Stimulated activated CD8-positive, alpha-beta memory T cell treated with anti-CD3 and anti-CD28 coated beads, Interleukin-2, amount 100 ng/mL, for 1 hour (primary cell): ENCODE measurements at places on chromosomes 3 and 15.
A peak's percentile ranks its signal among the peaks of the same experiment; 100 is the strongest.

DNA sequence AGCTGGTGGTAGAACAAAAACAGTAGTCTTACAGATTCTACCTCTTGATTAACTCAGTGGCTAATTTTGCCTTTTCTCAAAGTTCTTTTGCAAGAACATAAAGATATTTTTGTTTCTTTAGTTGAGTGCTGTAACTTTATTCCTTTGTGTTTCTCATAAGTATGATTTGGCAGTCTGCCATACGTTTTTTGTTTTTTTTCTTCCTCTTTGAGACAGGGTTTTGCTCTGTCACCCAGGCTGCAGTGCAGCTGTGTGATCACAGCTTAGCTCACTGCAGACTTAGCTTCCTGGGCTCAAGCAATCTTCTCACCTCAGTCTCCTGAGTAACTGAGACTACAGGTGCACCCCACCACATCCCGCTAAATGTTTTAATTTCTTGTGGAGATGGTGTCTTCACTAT is 22.4 kb downstream of the B3GNT5 start:
- DNase-seq, result no peak

DNA sequence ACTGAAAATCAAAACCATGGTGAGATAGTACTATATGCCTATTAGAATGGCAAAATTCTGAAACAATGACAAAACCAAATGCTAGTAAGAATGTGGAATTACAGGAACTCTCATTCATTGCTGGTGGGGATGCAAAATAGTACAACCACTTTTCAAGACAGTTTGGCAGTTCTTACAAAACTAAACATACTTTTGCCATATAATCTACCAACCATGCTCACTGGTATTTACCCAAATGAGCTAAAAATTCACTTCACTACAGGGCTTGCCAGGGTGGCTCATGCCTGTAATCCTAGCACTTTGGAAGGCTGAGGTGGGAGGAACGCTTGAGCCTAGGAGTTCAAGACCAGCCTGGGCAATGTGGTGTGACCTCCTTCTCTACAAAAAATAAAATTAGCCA is 40.0 kb downstream of the MYO9A start:
- no peak for DNase-seq

- no peak for DNase-seq
These were observed 162.4 kb upstream of the CFAP20DC start for GRCh38 chr3:59212128-59212779.

DNA sequence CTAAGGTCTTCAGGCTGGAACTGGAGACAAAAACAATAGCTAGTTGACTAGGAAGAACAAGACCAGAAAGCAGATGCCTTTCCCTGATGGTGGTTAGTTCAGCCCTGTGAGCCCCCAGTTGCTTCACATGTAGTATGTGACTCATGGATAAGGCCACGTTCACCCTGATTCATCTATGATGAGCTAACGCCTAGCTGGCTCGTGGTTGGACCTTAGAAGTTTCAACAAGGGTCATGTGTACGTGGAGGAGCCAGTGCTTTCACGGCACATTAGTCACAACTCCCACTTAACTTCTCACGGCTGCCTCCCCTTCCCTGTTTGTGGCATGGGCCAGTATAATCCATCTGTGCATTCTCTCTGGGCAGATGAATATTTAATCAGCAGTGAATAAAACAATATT is 20.6 kb downstream of the COL8A1 start:
- no peak for DNase-seq

DNA sequence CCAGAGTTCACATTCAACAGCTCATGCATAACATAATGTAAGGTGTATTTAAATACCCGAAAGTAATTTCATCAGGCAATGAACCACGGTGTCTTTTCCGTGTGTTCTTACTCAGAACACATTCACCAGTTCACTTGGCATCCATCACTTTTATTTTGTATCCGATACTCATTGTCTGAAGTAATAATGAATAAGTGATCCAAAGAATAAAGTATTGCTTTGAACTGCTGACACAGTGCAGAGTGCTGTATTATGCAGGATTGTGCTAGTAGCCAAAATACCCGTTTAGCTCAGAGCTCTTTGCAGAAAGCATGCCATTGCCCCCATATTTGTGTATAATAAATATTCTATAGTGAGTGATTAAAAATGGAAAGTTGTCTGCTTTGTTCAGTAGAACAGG is 460.9 kb upstream of the KCNMB2 start:
- DNase-seq, result no peak

DNA sequence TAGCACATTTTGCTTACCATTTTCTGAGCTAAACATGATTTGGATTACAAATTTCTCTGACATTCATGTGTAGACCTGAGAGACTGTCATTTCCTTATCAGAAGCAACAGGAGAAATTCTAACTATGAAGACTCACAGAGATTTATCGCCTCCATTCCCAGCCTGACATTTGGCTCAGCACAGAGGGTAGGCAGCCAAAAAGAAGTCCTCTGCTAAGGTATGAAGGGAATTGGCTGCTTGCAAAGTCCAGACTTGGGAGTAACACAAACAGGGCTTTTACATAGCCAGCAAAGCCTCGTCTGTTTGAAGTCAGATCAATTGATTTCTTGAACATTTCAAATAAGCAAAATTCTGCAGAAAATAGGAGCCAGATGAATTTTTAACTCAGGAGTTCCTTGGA is 57.0 kb upstream of the CMSS1 start:
- DNase-seq, result no peak

DNA sequence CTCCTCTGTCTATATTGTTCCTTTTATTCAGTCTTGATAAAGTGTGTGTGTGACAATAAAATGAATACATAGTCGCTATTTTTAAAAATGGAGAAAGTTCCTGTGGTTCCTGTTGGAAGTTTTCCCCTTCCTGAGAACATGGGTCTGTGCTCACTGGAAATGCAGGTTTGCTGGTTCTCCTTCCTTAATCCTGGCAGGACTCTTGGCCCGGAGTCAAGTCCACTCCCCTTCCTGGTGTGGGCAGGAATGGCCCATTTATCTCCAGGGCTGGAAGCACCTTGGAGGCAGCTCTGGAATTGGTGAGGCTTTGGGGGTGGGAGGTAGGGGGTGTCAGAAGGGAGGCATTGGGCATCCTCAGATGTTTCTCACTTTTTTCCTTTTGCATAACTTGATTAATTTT is 30.1 kb downstream of the FOXL2 start:
- DNase-seq, result no peak

DNA sequence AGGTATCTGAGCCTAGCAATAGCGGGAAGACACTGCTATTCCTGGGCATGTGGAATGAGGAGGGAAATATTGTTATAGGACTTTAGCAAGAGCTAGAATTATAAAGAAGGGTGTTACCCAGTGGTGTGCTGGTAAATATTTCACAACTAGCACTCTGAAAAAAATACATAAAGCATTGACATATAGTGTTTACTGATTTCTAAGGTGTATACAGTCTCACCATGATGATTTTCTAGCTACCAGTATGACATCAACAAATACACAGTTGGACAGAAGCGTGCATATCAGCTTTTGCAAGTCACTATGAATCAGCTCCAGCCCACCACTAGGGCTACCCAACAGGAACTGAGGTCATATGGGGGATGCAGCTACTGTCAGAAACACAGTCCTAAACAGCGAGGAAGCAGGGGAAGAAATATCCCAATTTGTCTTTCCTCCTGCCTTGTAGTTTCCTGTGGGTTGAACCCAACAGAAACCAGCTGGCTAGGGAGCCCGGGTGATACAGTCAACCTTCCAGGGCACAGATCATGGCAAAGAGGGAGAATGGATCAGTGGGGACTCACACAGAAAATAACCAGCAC is 39.6 kb downstream of the HGD start:
- no peak for DNase-seq

GRCh38 chr3:37229740-37230139 is 55.4 kb upstream of the LRRFIP2 start:
- DNase-seq, result no peak

DNA sequence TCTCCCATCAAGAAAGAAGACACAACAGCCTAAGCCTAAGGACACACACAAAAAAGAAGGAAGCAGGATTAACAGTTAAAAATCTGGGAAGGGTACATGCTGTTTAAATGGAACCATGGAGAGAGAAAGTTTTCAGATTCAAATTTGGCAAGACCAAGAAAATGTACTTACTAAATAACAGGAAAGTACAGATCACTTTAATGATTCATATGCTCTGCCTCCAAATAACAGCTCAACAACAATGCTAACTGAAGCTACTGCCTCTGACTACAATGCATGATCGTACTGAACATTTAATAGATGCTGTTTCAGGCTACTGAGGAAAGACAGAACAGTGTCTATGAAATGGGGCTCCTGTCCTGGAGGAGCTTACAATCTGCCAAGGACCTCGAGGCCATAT is 8.4 kb upstream of the NMB start:
- DNase-seq, result no peak

GRCh38 chr3:55446850-55447249 is 40.3 kb downstream of the WNT5A start:
- no peak for DNase-seq

GRCh38 chr3:58874795-58875194 is 175.0 kb downstream of the CFAP20DC start:
- no peak for DNase-seq

GRCh38 chr3:50388720-50389413 is 29.5 kb upstream of the TMEM115 start:
- DNase-seq, result no peak

GRCh38 chr15:80478075-80478474 is 73.9 kb downstream of the ARNT2 start:
- no peak for DNase-seq

- DNase-seq, result no peak
These were observed 5.2 kb downstream of the GRM2 start for GRCh38 chr3:51712038-51712420.

- DNase-seq, result no peak
These were observed 87.1 kb upstream of the SLITRK3 start for GRCh38 chr3:165283328-165283727.

DNA sequence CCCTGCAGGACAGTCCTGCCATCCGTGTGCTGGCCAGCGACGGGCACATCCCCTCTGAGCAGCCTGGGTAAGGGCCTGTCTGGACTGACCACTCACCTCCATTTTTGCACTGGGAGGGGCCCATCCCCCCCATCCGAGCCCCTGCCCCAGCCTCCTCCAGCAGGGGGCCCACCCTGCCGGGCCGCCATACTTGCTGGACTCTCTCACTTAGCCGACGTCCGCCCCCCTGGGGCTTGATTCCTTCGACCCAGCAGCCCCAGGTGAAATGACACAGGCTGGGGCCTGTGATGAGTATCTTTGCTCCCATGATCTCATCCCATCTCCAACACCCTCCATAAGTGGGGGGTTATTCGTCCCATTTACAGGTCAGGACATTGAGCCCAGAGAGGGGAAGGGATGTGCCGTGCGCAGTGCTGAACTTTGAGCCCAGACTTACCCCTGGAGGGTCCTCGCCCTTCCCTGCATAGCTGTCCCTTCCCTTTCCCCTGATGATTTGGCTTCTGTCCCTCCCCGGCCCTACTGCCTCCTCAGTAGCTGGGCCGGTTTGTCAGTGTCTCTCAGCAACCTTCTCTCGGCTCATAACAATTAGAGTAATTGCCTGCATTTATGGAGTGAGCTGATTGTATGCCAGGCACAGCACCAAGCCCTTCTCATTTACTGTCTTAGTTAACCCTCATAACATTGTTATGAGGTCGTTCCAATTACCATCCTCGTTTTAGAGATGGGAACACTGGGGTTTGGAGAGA is 4.2 kb downstream of the LMAN1L start:
- no peak for DNase-seq

DNA sequence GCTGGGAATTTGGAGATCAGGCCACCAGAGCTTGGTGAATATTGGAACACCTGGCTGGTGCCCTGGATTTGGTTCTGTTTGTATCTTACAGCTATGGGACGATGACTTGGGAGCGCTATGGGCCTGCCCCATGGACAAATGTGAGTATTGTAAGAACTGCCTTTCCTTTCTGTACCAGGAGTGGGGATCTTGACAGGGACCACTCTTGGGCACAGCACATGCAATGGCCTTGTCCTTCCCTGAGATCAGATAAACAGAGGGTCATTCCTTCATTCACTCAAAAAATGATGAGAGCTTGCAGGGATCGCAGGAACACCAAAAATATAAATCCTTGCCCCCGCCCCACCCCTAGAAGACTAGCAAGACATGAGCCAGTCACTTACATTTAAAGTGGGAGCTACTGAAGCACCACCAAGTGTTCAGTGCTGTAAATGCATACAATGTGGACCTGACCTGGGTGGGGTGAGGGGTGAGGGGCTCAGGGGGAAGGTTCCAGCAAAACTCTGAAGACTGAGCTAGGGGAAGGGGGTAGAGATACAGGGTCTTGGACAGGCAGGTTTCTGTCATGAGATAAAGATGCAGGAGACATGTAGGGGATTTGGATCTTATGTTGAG is 2.7 kb upstream of the CRELD1 start:
- no peak for DNase-seq

DNA sequence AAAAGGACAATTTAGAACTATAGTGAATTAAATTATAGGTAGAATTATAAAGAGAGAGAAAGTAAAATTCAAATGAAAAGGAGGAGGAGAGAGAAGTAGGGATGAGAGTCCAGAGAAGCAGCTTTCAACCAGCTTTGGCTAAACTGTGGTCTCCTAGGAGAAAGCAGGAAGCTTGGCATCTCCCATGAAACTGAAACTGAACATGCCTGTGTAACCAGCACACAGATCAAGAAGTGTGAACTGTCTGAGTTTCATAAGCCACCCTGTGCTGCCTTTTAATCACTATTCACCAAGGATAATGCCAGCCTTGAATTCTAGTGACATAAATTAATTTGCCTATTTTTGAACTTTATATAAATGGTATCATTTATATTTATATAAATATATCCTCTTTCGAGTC is 128.5 kb downstream of the MYRIP start:
- DNase-seq, result no peak

GRCh38 chr15:88467073-88467934 is at the start of the genes MRPL46 and MRPS11:
Gene MRPL46 (minus strand): TSS chr15:88467388. CDS start chr15:88467377, 11 bp downstream.
Gene MRPS11 (plus strand): TSS chr15:88467708. CDS start chr15:88467718, 10 bp downstream.
- peak; percentile 82 for DNase-seq

DNA sequence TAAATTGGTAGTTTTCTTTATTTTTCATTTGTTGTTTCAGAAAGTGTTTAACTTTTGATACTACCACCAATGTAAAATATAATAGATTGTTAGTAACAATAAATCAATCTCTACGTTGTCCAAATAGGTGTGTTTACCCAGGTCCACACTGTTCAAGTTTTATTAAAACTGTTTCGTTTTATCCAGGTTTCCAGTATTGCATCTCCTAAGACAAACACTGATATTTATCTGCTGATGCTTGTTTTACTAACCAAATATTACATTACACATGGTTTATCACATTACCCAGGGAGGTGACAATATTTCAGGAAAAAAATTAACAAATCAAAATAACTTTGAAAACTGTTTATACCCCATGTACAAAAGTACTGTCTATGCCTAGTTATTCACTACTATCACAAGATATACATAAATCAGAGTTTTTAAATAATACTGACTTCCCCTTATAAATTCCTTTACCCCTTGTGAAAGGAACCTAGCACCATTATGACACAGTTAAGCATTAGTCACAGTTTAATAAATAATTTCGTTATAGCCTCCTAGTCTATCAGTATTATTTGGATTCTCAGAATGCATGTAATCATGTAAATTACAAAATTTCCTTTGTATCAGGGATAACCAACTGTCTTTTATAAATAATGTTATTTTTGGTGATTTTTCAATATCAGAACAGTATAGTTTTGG is 205.3 kb downstream of the ZBTB20 start:
- DNase-seq, result no peak

GRCh38 chr3:71206305-71207165 is 377.0 kb downstream of the FOXP1 start:
- no peak for DNase-seq

- DNase-seq, result no peak
These were observed 68.4 kb downstream of the LINGO1 start for GRCh38 chr15:77564341-77564740.
